ENCODE measurements at places on chromosomes 5 and 9.

DNA sequence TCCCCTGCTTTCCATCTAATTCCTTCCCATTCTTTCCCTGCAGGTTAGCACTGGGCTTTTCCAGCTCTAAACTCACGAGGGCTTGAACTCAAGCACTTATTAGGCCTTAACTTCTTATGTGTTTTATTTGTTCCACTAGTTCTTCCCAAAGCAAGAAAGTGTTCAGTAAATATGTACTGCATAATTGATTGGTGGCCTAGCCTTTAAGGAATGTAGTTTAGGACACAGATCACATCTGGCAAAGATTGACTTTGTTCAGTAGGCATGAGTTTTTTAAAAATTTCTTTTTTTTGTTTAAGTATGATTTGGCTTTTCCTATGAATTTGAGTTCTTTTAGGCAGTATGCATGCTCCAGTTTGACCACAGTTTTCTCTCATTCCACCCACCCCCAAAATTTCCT lies 285.2 kb downstream of the NPR3 start:
- DNase-seq = no peak

GRCh38 chr5:117299224-117299935 lies 724.8 kb upstream of the SEMA6A start:
- no peak for DNase-seq

- no peak for DNase-seq
Observed at GRCh38 chr5:153659039-153659736, 168.7 kb downstream of the GRIA1 start.

DNA sequence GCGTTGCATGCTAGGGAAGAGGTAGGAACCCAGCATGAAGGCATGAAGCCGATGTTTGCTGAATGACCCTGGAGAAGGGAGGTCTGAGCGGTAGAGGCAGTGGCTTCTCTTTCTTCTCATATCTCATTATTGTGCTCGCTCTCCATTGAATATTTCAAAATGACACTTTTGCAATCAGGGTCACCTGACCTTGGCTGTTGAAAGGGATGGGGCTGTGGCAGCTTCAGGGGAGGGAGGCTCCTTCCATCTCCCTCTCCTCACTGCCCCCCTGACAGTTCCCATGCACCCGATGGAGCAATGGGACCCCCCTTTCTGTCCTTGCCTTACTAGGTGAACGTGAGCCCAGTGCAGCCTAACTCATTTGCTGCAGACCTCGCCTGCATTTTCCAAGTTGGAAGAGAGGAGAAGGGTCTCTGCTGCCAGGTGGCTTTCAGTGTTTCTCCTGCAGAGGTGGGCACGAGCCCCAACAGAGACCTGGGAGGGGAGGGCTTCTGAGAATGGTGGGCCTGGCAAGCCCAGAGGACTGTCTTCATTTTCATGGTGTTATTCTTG lies 17.9 kb downstream of the STC2 start:
- no peak for DNase-seq

- DNase-seq = peak; percentile 14
Observed at GRCh38 chr5:83927140-83927733, 206.6 kb upstream of the HAPLN1 start.

GRCh38 chr5:83029912-83030311 lies 47.3 kb downstream of the TMEM167A start:
- DNase-seq = no peak

DNA sequence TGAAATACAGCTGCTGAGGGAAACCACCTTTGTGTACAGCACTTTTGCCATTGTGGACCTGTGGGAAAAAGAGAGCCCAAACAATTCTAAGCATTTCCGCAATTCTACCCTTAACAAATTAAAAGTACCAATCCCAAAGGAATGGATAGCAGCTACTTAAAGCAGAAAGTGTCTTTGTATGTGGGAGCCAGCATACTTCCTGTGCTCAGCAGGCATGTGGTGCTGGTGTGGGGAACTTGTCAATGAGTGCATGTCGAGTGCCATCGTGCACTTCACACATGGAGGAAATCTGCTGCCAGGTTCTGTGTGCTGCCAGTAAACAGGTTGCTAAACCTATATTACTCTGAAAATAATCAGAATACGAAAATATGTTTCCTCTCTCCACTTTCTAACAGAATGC lies 399.0 kb downstream of the LRRC70 start:
- no peak for DNase-seq

- peak; percentile 11 for DNase-seq
Observed at GRCh38 chr9:101387871-101388506, 3.2 kb upstream of the BAAT start.

DNA sequence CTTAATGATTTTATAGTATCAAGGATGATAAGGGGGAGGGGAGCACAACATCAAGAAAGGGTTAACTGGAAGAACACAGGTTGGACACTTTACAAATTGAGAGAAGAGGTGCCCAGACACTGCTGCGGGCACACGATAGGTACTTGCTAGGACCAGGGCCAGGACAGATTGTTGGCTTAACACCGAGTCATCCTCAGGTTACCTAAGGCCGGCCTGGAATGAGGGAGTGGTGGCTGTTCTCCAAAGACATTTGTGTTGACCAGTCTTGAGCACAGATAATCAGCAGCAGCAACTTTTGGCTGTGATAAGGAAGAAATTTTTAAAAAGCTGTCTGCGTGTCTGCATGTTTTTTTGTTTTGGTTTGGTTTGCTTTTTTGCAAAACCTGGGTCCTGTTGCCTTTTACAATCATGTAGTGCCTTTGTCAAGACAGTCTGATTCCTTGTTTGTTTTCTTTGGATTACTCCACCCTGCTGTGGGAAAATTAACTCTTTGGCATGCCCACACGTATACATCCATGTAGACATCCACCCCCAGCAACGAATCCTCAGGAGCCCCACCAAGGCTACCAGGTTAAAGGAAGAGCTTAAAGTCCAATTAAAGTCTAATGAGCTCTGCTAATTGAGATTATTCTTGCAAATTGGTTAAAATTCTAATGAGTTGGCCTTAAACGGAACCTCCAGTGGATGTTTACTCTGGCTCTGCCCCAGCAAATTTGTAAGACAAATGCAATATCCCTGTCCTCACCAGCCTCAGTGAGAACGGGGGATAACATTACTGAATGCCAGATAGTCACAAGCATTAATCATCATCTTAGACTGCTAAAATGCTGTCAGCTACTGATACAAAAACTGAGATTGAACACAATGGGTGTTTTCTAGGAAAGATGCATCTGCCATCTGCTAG lies 382.3 kb downstream of the ACTL7B start:
- no peak for DNase-seq
